ENCODE measurements at places on chromosomes 3 and 15. TPM values are rescaled to one million over a fixed set of nuclear protein-coding genes. Genes with fewer than 3 reads are reported as not detected.

DNA sequence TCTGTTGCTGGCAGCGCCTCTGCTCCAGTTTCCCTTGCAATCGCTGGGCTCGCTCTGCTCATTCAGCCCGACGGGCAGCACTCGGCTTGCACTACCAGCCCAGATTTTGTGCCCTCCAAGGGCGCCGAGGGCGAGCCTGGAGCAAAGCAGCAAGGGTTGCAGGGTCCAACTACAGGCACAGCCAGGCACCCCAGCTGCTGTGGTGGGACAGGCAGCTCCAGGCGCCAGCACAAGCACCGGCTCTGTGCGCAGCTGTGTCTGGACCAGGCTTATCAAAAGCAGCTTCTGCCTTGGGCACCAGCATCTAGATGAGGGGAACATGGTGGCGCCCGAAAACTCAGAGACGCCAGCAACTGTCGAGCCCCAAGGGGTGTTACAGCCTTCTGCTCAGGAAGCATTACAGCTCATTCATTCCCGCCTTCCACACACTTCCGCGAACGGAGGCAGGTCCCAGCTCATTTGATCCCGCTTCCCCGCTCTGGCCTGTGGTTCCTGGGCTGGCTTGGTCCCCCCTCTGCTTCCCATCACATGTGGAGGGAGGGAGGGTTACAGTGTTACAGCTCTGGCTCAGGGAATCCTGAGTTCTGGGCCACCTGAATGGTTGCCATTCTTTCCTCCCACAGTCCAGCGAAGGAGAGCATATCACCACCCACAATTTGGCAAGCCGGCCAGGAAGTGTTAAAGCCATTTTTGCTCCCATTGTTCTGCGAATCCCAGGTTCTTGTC, 409.9 kb upstream of the ALCAM start:
- peak; percentile 30 for DNase-seq

- peak; percentile 35 for DNase-seq
These were observed 47.8 kb downstream of the OIP5 start for GRCh38 chr15:41284427-41285177.

- no peak for DNase-seq
These were observed 65.4 kb downstream of the EEFSEC start for GRCh38 chr3:128218548-128219257.

GRCh38 chr3:110576960-110577359, 494.7 kb upstream of the NECTIN3 start:
- DNase-seq: peak; percentile 99

DNA sequence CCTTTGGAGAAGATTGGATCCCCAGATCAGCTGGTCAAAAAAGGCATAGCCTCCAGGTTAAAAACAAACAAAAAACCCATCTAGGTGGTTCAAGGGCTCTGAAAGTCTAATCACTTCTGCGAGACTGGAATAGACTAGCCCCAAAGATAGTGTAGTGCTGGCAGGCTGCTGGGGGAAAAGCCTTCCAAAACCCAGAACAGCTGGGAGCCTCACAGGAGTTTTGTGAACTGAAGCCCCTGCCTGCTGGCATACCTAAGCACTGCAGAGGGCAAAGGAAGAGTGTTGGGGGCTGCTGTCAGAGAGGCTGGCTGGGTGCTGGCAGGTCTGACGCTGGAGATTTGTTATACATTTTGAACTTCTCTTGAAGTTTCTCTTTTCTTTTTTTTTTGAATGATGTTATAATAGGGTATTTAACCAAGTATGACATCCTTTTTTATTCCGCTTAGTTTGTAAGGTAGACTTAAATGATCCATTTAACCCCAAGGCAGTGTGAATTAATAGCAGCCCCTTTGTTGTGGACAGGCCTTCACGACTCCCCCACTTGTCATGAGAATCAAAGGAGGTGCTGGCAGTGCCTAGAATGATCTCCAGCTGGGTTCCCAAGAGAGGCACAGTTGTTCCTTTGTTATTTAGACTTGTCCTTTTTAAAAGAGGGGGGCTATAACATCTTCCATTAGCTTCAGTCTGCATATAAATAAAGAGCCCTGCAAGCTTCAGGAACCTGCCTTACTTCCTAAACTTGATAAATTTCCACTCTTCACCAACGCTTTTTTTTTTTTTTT, 53.9 kb downstream of the CRTC3 start:
- DNase-seq: no peak

DNA sequence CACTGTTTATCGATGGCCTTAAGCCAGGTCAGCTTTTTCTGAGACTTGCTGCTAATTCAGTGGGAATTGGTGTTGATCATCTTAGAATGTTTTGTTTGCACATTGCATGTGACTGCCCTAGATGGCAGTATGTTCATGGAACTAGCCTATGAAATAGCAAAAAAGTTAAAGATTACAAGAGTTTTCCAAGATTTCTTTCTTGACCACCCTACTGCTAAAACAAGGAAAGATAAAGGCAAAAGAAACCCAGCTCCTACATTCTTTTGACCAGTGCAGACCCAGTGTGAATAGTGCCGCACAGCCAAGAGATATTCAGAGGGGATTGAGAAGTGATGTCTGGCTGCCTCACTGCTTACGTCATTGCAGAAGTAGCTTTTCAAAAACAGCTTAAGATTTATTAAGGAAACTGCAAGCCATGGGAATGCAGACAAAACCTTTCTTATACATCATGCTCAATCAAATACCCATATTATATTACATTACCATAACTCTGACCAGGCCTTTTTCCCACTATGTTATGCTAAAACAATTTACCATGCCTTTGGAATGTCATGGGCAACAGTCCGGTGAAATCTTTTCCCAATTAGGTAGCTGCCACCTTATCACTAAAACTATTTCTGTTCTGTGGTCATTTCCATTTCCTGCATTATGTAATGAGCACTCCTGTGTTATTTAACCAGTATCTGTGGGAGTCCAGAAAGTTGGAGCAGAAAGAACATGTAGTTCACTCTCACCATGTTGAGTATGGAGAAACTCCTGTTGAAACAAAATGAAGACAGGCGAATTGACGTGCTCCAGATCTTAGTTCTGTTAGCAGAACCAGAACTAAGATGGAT, 6.0 kb downstream of the PHLDB2 start:
- peak; percentile 94 for DNase-seq

DNA sequence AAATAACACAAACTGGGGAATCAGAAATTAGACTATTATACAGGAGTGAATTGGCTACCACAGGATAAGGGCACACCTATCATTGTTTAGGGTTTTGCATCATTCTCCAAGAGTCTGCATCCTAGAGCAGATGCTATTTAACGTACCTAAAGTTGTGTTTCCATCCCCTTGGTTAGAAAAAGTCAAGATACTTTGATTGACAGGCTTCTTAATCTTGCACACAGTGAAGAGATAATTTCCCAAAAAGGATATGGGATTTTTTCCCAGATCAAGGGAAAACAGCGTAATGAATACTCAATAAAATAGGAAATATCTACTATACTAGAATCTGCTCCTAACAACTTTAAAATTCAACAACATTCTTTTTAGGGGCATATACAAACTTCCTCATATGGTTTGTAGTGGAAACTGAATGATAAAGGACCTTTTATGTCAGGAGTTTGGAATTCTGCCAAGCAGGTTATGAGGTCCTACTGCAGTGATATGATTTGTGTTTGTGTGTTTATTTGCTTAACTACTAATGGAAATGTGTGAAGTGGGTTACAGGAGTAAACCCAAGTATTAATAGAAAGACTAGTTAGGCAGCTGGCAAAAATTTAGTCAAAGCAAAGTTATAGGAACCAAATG, 124.1 kb upstream of the MME start:
- DNase-seq: no peak

Gene CCR3
- total RNA-seq: 0.20 TPM

GRCh38 chr3:21803604-21804003, 52.6 kb upstream of the ZNF385D start:
- DNase-seq: no peak

- DNase-seq: no peak
These were observed 38.1 kb downstream of the LRTM1 start for GRCh38 chr3:54889731-54890130.
